Ammon's horn (tissue), 1 donor: ENCODE measurements at places on chromosomes 1 and 21.

- DNase-seq: no peak
Measured at GRCh38 chr1:224266915-224267856, 62.8 kb downstream of the NVL start.

GRCh38 chr1:229098903-229099578 lies 171.9 kb upstream of the RAB4A start:
- no peak for DNase-seq

DNA sequence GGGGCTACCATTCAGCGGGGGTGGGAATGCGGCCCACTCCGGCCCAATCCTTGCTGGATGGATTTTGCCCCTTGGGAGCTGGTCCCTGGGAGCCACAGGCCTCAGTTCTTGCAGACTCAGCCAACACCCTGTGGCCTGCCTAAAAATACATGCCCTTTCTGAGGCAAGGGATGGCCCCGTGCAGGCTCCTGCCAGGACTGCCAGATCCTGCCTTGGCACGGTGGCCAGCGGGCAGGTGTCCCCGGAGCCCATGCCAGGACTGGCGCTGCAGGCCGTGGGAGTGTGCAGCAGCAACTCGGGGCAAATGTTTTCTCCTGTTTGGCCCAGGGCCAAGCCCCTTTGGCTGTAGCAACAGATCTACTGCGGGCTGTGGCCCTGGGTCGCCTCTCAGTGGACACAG lies 1.6 kb upstream of the PANK4 start:
- peak; percentile 60 for DNase-seq

- DNase-seq: no peak
Measured at GRCh38 chr21:32483293-32483595, 70.7 kb downstream of the EVA1C start.

DNA sequence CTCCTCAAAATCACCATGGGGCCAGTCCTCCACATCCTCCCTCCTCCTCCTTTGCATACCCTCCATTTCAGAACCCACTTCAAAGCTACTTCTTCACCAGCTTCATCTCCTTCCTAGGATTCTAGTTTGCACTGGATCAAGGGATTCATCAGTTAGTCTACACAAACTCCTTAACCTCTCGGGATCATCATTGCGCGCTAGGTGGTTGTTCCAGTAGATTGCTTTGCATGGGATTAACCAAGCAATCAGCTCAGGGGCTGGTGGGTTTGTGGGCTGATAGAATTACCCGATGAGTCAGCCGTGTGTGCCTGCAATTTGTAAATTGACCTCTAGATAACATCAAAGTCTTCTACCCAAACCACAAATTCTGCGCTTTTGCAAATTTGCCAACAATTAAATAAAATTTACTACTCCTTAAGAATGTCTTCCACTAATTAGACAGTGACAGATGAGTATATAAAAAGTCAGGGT lies 7.7 kb downstream of the KANK4 start:
- no peak for DNase-seq

DNA sequence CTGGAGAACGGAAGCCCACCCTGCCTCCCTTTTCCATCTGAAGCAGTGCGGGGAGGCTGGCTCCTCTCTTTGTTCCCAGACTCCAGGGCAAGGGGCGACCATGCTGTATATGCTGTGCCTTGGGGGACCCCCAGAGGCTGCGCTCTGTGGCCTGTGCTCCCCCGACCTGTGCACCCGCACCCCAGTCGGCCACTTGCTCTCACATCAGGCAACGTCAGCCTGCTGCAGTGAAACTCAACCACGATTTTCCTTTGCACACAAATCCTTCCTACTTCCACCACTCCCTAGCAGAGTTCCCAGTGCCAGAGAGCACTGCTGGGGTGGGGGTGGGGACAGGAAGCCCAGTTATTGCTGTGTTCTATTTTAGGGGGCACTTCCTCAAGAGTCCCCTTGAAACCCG lies 52.5 kb downstream of the SIM2 start:
- no peak for DNase-seq

DNA sequence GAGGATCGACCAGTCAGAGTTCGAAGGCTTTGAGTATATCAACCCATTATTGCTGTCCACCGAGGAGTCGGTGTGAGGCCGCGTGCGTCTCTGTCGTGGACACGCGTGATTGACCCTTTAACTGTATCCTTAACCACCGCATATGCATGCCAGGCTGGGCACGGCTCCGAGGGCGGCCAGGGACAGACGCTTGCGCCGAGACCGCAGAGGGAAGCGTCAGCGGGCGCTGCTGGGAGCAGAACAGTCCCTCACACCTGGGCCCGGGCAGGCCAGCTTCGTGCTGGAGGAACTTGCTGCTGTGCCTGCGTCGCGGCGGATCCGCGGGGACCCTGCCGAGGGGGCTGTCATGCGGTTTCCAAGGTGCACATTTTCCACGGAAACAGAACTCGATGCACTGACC lies 9.6 kb downstream of the FAAP20 start:
- no peak for DNase-seq

DNA sequence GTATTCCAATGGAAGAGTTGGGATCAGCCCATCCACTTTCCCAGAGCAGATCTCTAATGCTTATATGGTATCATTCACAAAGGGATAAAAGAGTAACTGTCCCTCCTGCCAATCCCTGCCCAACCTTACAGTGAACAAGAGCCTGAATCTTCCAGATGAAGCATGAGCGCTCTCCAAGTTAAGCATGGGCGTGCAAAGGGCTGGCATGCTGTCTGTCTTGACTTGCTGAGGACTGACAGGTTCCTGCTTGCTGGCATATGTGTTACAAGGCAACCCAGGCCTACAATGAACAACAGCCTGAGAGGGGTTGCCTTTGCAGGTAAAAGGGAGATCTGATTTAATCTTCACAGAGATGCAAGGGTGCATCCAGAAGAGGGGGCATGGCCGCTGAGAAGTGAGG lies 155.6 kb upstream of the SOD1 start:
- no peak for DNase-seq

DNA sequence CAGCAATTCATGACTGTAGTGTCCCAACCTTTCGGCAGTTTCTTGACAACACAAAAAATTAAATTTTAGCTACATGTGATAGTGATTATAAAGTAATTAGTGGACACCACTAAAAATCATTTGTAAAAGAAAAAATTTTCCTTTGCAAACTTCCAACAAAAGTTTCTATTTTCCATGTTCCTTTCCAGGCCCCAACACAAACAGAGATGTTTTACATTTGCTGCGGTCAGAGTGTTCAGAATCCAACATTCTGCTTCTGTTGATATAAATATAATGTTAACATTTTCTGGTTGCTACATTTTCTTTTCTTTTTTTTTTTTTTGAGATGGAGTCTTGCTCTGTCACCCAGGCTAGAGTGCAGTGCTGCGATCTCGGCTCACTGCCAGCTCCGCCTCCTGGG lies 54.9 kb upstream of the WLS start:
- DNase-seq: no peak

DNA sequence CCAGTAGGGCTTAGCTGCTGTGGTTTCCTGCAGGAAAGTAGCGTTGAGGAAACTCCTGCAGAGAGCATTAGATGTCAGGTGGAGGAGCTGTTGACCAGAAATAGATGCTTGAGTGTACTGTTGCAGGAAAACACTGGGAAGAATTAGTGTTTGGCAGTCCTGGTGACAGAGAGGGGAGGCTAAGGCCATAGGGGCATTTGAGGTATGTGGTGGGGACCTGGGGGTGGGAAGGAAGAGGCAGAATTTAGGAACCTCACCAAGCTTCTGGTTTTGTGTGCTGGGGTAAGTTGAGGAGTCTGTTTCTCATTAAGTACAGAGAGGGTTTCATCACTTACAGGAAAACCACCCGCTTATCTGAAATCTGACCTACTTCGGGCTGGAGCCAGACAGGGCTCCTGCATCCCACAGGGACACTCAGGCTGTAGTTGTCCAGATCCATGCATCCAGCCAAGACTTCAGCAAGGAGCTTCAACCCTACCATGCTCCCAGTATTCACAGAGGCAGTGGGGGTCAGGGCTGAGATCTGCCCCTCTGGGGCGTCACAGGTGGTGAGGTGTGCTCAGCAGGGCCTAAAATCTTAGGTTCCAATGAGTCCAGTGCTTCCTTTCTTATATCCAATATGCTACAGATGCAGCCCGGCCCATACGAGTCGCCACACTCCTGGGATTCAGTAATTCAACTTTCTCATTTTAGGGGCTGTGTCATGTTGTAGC lies 15.1 kb downstream of the SH2D2A start:
- no peak for DNase-seq

GRCh38 chr1:151542710-151543129 lies 2.6 kb downstream of the TUFT1 start:
- no peak for DNase-seq

DNA sequence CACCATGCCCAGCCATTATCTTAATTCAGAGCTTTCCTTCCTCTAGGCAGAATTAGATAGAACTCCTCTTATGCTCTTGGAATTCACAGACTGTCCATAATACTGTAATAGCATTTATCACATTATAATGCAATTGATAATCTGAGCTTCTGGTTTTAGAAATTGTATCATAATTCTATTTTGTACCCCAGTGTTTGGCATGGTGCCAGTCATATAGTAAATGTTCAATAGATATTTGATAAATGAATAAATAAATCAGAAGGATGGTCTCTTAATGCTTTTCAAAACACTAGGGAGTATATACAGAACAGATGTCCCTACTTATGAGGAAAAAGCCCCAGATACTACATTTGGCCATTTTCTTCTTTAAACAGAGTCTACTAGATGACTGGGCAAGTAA lies 119.3 kb upstream of the BMP8A start:
- no peak for DNase-seq

- no peak for DNase-seq
Measured at GRCh38 chr1:62844030-62844429, 60.1 kb downstream of the ATG4C start.

GRCh38 chr1:246728311-246728710 lies 4.1 kb downstream of the SCCPDH start:
- DNase-seq: no peak

DNA sequence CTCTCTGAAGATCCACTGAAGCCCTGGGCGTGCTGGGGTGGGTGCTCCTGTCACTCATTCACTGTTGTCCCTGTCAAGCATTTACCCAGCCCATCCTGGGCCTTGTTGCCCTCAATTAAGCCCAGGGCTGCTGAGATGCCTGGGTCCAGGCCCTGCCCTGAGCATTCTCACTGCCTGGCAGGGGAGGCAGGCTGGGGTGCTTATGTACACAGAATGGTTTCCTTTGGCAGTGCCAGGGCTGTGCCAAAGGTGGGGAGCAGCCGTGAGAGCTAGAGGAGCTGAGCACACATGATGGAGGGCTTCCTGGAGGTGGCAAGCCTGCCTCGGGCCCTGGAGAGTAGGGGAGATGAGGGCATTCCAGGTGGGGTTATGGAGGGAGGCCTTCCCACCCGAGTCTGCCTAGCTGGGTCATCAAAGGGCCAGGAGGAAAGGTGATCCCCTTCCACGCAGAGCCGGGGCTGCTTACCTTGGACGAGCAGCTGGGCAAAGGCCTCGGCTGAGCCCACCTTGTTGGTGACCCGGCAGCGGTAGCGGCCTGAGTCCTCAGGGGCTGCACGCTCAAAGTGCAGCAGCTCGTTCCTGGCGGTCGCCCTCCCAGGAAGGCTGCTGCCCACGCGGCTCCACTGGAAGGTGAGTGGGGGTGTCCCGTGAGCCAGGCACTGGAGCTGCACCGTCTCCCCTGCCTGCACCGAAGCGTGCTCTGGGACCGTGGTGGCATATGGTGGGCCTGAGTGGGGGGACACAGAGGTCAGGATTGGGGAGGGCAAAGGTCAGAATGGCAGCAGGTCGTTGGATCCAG lies 26.5 kb downstream of the LDLRAD2 start:
- DNase-seq: no peak

GRCh38 chr1:183987593-183988318 lies 49.8 kb downstream of the COLGALT2 start:
- DNase-seq: no peak

- no peak for DNase-seq
Measured at GRCh38 chr1:53733447-53733931, 5.5 kb downstream of the GLIS1 start.

DNA sequence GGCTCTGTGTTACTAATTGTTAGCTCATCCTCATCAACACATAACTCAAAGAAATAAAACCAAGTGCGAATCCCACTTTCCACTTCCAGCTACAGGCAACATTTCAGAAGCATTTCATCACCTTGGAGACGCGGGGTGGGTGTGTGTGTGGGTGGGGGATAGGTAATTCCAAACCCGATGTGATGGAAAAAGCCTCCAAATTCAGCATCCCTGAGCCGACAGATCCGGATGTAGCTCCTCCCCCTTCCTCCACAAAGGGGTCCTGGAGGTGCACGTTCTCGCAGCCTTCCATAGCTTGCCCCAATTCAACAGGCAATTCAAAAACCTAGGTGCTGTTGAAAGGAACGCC lies 486 bp downstream of the HSPA13 start:
- peak; percentile 60 for DNase-seq

DNA sequence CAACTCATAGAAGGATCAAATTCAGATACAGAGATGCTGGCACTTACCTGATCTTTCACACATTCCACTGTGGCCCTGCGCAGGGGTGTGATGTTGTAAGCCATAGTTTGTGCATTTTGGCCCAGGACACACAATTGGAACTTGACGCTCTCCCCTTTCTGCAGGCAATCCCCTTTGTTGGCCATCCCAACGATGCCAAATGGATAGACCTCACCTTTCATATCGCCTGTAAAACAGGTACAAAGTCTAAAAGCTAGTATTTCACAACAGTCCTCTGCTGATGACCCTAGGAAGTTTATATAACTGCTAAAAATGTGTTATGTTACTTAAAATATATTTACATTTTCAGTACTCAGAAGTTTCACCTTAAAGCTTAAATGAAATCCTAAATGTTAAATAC lies 3.9 kb upstream of the NRAS start:
- DNase-seq: no peak

DNA sequence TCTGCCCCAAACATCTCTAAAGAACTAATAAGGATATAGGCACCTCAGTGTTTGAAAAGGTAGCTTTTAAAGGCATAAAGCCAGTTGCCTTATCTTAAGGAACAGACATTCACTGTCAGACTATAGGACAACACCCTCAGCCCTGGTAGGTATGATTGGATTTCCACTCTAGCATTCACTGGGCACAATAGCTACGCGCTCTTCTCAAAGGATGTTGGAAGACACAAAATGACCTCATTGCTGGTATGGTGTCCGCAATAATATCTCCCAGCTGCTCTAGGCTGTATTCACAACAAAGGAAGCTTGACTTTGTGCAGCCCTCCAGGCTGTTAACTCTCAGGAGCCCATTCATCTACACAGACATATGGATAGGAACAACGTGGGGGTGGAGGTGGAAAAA lies 119.4 kb upstream of the CXADR start:
- DNase-seq: no peak

DNA sequence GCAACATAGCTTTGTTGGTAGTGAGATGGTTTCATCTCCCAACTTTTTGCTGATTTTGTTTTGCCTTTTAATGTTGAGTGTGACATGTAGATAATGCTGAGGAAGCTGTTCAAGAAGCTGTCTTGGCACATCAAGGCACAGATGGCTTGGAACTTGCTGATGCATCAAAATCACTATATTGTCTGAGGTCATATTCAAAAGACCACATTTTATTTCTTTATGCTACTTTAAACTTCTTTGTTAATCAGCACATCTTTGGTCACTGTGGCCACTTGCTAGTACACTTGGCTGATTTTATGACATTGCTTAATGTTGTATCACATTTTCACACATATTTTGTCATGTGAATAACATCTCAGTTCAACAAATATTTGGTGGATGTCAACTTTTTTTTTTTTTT lies 87.1 kb upstream of the BCL10 start:
- DNase-seq: no peak
